Left cardiac atrium (tissue), 4 donors: ENCODE measurements at places on chromosomes 7 and 10.

GRCh38 chr10:123150271-123150985 is 2.5 kb downstream of the HMX2 start:
- DNase-seq, result no peak

DNA sequence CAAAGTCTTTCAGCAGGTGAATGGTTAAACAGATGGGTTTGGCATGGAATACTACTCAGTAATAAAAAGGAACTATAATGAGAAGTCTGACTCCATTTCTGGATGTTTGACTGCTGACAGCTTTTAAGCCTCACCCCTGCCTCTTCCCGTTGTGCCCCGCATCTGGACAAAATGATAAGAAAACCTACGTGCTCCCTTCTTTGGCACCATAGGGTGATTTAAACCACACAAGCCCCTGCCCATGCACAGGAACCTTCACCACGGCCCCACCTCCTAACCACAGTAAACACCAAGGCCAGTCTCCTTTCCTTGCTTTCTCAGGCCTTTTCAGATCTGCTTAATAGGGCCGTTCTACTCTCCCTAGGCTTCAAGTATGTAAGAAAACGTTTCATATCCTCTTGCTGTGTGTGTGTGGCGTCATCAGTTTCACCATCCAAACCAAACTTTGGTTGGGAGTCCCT is 47.1 kb upstream of the UBN2 start:
- no peak for DNase-seq

GRCh38 chr10:71970869-71971268 is 6.7 kb downstream of the CHST3 start:
- DNase-seq, result no peak

GRCh38 chr10:127320176-127320575 is 123.8 kb upstream of the INSYN2A start:
- no peak for DNase-seq

- DNase-seq, result no peak
Observed at GRCh38 chr7:27420702-27421101, 178.1 kb downstream of the EVX1 start.

- DNase-seq, result no peak
Observed at GRCh38 chr10:84341538-84341856, 13.1 kb downstream of the CCSER2 start.

DNA sequence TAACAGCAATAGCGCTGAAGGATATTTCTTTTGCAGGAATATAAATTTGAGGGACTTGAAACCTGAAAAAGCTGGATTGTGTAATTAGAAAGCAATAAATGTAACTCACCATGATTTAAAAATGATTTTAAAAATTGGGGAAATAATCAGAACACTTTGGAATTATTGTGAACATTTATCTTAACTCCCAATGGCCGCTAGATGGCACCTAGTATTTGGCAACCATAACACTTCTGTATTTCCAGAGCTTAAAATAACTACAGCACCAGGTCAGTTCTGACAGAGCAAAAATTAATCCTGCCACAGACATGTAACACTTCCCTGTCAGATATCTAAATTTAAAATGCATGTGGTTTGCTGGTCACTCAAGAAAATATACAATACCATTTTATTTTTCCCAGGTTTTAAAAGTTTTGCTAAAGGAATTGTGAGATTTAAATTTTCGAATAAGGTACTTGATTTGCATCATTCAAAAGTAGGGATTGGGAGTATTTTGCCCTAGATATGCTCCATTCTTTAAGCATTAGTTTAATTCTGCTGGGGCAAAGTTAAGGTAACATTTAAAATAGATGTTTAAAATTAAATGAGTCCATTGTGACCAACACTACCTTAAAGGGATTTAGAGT is 144.5 kb downstream of the PPP1R3A start:
- DNase-seq, result no peak

- DNase-seq, result no peak
Observed at GRCh38 chr7:55432939-55433784, 68.0 kb downstream of the LANCL2 start.

DNA sequence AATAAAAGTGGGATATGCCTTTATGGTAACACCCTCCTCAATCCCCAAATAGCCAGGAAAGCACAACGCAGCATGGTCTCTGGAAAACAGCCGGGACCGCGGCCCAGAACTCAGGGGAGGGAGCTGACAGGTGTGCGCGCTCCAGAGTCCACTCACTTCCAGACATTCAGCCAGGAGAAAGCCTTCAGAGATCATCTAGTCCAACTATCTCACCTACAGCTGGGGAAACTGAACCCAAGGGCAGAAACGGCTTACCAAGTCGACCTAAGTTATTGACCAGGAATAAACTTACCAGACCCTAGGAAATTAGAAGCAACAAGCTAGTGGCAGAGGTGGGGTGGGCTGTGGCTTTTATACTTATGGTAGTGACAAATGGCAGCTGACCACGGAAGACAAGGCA is 16.4 kb downstream of the GSDME start:
- DNase-seq, result no peak

DNA sequence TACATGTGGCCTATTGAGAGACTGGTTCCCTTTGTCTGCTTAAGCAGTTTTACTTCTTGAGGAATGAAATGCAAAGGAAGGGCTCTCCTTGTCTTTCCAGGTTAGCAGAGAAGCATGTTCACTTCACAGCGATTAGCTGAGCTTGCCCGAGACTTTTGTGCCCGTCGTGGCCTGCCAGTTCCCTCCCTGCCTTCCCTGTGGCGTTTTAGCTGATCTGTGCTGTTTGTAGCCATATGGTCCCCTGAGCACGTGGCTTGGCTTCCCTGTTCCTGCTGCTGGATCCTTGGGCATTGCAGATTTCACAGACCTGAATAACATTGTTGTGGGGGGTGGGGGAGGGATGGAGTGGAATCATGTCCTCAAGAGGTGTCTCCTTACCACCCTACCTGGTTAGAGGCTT is 61.8 kb downstream of the SND1 start:
- DNase-seq, result no peak
